Nasal cavity respiratory epithelium epithelial cell of viscerocranial mucosa (primary cell): ENCODE measurements at places on chromosomes 16 and 17. TPM values are rescaled to one million over a fixed set of nuclear protein-coding genes. Genes with fewer than 3 reads are reported as not detected.

The THRA gene
- total RNA-seq: 4.4 and 16.2 TPM in 2 replicates

The CD68 gene
- 8.3 and 13.7 TPM in 2 replicates for total RNA-seq

The NEUROD2 gene
- not detected in 2 replicates for total RNA-seq

The PCTP gene
- 6.5 and 11.6 TPM in 2 replicates for total RNA-seq

The EMP2 gene
- 13.0 and 33.9 TPM in 2 replicates for total RNA-seq

The KRTAP9-8 gene
- not detected in 2 replicates for total RNA-seq

The CIAPIN1 gene
- total RNA-seq: 60.6 and 81.7 TPM in 2 replicates
